ENCODE measurements at places on chromosomes 6 and 20.

- peak overlapping the region; percentile 28 for H3K27ac ChIP-seq
- no peaks in the 10 kb centered on the region for H3K36me3 ChIP-seq
- H3K27me3 ChIP-seq: no peaks in the 10 kb centered on the region
- H3K4me1 ChIP-seq: peaks cover 22% of the 10 kb centered on the region
- DNase-seq: no peak
- no peak overlapping the region for H3K4me3 ChIP-seq
Observed at GRCh38 chr6:137339929-137340559, 120.9 kb upstream of the IFNGR1 start.

GRCh38 chr20:24027229-24027628 lies 38.6 kb upstream of the GGTLC1 start:
- no peak for DNase-seq
- H3K27me3 ChIP-seq: no peaks in the 10 kb centered on the region
- no peaks in the 10 kb centered on the region for H3K36me3 ChIP-seq
- H3K4me1 ChIP-seq: peaks cover 8% of the 10 kb centered on the region
- H3K4me3 ChIP-seq: no peak overlapping the region

GRCh38 chr20:54382419-54382818 lies 93.0 kb upstream of the DOK5 start:
- no peaks in the 10 kb centered on the region for H3K36me3 ChIP-seq
- H3K27ac ChIP-seq: no peak overlapping the region
- H3K4me1 ChIP-seq: no peaks in the 10 kb centered on the region
- H3K27me3 ChIP-seq: no peaks in the 10 kb centered on the region
- no peak for DNase-seq
- no peak overlapping the region for H3K4me3 ChIP-seq

- H3K4me3 ChIP-seq: no peak overlapping the region
- peaks cover 5% of the 10 kb centered on the region for H3K27me3 ChIP-seq
- H3K4me1 ChIP-seq: no peaks in the 10 kb centered on the region
- H3K27ac ChIP-seq: no peak overlapping the region
Observed at GRCh38 chr20:22333885-22334545, 250.4 kb downstream of the FOXA2 start.

All from suprapubic skin (tissue), 4 donors.